ENCODE measurements at places on chromosomes 2 and 18.

- no peak for DNase-seq
These were observed 321.6 kb upstream of the LYPD1 start for GRCh38 chr2:132991471-132992045.

DNA sequence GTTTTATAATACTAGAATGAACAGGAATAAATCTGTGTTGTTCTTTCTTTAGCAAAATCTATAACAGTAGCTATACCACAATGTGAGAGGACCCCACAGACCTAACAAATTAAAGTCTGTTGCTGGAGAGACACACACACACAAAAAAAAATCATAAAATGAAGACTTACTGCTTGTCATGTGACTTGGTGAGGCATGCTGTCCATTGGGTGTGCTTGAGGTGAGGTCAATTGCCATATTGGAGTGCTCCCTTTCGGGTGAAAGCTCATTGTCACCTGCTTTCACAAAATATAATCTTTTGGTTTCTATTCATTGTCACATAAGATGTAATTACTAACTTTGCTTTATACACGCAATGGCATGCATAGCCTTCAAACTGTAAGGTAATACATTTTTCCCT lies 3.9 kb downstream of the IKZF2 start:
- DNase-seq: no peak

DNA sequence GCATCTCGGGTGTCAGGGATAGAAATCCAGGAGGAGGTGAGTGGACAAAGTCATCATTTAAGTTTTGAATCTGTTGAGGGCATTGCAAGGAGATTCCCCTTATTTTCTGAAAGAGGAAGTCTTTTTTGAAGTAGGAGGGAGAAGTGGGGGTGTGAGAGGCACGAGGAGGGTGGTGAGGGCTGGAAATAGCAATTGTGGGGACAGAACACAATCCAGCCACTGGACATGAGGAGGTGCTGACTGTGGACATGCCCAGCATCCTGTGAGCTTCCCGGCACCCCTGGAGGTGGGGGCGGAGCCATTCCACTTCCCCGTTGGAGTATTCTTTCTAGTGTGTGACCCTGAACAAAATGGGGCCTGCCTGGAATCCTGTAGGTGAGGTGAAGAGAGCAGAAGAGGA lies 310.7 kb upstream of the EPAS1 start:
- no peak for DNase-seq

DNA sequence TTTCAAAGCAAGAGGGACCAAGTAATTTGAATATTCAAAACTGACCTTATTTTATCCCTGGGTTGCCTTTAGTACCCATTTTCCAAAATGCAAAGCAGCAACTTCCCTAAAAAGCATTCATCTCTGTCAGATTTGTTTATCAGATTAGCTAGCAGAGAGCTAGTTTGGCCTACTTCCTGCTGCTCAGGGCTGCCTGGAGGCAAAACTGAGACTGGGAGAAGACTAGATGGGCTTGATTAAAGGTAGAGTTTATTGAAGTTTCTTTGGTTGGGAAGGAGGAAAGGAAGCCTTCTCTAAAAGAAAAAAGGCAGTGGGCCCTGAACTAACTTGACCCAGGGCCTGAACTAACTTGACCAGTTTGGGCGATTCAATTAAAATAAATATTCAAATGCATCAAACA lies 426.1 kb upstream of the FAM98A start:
- DNase-seq: no peak

DNA sequence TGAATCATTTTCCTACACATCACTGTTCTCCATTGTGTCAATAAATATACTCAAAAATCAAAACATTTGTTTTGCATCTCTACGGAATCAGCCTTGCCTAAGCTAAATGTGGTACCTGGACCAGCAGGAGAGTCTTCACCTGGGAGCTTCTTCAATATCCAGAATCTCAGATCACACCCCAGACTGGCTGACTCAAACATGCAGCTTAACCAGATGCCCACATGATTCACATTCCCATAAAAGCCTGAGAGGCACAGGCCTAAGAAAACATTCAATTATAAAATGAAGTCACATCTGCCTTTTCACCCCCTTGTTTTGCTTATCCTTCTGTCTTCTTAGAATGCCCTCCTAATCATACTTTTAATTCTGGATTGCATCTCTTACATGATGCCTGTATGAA lies 1045.5 kb upstream of the NXPH2 start:
- DNase-seq: no peak

GRCh38 chr2:182559623-182560022 lies 132.8 kb upstream of the PDE1A start:
- no peak for DNase-seq

DNA sequence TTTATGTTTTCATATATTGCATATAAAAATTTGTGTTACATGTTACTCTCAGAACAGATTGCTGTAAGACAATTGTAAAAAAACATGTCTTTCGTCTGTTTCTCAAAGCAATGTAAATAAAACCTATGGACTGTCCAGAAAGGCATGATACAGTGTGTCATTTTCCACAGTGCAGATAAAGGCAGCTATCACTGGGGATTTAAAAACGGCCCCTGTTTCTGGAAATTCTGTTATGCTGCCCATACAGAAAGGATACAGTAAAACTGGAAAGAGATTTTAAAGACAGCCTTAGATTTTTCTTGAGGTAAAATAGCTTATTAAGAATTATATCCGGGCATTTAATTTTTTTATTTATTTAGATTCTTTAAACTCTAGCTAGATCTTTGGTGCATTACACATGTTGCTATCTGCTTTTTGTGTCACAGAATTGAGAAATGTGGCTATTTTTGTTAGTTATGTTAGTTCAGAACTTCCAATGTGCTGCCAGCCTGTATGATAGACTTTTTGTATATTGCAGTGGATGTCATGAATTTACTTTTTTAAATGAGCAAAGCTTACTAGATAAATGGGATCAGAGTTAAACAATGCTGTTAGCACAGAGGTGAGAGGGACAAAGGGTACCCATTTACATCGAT lies 859 bp upstream of the INO80D start:
- peak; percentile 19 for DNase-seq

DNA sequence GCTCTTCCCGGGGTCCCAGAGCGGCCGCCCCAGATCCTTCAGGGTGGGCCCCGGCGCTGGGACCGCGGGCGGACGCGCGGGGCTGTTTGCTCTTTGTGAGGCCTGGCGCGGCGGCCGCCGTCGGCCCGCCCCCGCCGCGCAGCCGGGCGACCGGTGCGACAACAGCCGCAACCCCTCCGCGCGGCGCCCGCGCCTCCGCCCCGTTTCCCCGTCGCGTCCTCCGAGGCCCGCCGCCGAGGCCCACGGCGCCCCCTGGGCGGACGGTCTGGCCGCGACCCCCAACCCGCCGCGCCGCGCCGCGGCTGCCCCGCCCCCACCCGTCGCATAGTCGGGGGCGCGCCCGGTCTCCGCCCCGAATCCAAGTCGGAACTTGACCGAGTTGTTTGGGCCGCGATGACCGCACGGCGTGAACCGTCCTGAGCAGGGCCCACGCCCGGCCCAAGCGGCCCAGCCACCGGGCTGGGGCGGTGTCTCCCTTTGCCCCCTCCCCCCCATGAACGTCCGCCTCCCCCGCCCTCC lies 448 bp downstream of the YPEL5 start:
- DNase-seq: no peak

DNA sequence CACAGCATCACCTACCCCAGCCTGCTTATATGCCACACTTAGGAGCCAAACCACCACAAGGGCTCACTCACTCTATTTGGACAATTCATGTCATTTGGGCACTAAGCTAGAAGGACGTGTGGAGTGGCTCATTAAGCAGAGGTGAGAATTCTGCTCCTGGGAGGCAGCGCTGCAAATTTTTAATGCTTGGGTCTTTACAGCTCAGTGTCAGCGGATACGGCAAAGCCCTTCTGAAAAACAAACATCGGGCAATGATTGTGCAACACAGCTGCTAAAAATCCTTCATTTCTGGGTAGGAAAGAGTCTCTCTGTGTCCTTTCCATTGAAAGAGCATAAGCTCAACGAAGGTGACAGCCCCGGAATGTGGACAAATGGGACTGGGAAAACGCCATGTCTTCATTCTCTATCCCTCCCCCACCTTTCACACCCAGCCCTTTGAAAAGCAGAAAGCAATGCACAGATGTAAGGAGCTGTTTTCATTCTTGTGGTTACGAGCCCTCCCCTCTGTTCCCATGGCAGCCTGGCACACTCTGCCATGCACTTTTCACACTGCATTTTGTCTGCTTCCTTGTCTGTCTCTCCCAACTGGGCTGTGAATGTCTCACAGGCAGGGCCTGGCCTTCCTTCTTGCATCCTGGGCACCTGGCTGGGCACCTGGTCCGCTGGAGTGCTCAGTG lies 16.0 kb downstream of the TMEM177 start:
- DNase-seq: no peak

- no peak for DNase-seq
These were observed 235.6 kb downstream of the ALPK2 start for GRCh38 chr18:58393295-58393694.

- DNase-seq: no peak
These were observed 52.3 kb downstream of the CD226 start for GRCh38 chr18:69895066-69896047.

GRCh38 chr2:54438271-54438670 lies 17.9 kb upstream of the SPTBN1 start:
- no peak for DNase-seq

GRCh38 chr18:2883076-2883735 lies 36.4 kb downstream of the EMILIN2 start:
- DNase-seq: peak; percentile 95

GRCh38 chr2:5359397-5359796 lies 332.8 kb upstream of the SOX11 start:
- DNase-seq: no peak

DNA sequence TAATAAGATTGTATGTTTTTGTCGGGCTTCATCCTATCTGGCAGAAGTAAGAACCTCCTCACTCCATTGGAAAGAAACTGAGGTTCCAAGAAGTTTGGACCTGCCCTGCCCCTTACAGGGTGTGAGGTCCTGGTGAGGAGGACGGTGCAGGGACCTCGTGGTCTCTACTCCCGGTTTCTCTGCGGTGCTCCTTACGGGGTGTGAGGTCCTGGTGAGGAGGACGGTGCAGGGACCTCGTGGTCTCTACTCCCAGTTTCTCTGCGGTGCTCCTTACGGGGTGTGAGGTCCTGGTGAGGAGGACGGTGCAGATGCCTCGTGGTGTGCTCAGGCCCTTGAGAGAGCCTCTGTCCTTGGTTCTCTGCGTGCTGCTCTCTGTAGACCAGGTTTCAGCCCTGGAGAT lies 5.2 kb downstream of the CTDP1 start:
- no peak for DNase-seq

DNA sequence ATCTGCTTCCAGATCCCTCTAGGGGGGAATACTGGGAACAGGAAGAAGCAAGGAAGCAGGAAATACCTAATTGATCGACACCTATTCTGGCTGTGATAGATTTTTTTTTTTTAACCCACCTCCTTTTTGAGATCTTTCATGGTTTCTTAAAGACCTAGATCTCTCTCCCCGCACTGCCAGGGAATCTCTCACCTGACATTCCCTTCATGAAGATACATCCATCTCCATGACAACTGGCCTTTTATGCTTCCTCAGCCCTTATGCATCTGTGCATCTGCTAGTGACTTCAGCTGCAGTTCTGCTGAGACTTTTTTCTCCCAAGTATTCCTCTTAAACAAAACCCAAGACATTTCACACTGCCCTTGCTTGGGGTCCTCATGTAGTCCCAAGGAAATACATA lies 21.1 kb upstream of the CPO start:
- no peak for DNase-seq

DNA sequence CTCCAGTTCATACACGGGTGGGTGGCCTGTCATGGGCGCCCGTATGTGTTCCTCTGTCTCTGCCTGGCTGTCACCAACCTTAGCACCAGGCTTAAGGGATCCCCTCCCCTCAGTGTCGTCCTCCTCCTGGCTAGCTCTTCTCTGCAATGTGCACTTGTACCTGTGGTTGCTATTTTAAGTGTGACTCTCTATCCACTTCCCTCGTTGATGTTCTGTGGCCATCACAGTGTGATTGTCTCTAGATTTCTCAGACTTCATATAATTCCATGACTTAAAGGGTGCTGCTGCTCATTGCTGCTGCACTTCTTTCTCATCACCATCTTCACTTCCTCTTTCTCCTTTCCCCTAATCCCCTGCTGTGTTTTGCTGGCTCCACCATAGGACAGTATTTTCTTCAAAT lies 143.4 kb downstream of the EML6 start:
- peak; percentile 50 for DNase-seq

DNA sequence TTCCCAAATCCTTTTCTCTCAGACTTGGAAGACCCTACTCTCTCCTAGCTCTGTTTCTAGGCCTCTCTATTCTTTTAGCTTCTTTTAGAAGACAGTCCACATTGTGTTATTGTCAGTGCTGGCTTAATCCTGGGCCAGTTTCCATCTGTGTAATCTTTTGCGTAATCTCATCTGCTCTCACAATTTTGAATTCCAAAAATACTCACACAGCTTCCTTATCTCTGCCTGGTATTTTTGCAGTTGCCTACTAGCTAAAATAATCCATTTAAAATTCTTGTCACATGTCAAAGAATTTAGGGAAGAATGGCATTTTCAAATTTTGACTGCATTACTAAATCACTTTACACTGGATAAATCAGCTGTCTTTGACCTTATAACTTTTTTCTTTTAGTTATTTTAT lies 200.6 kb upstream of the MEX3C start:
- no peak for DNase-seq

DNA sequence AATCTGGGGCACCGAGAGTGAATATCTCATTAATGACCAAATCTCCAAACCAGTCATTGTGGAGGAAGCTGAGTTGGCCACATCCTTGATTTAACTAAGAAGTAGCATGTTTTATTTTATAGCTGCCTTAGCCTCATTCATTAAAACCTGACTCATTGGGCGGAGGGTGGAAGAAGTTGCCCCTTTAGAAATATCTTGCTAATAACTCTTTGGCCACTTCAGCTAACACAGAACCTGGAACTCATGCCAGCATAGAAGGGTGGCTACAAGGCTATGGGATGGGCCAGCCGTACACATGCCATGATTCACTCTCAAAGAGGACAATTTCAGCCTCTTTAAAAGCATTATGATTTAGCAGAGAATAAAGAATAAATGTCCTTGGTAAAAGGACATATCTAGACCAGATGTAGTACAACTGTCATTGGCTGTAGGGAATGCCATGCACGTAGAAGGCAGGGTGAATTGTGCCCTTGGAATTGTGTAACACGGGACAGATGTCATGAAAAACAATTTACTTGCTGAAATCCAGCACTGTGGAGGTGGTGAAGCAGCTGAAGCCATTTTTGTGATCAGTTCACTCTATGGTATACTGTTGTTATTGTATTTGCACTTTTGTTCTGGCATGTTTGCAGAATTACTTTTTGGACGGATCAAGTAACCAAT lies 330.0 kb downstream of the PLCL1 start:
- DNase-seq: no peak

All from Kasumi-1 (cell line).